ENCODE measurements at places on chromosomes 13 and 19. TPM values are rescaled to one million over a fixed set of nuclear protein-coding genes. Genes with fewer than 3 reads are reported as not detected.

The RAB4B gene
- 33.6 TPM for total RNA-seq

DNA sequence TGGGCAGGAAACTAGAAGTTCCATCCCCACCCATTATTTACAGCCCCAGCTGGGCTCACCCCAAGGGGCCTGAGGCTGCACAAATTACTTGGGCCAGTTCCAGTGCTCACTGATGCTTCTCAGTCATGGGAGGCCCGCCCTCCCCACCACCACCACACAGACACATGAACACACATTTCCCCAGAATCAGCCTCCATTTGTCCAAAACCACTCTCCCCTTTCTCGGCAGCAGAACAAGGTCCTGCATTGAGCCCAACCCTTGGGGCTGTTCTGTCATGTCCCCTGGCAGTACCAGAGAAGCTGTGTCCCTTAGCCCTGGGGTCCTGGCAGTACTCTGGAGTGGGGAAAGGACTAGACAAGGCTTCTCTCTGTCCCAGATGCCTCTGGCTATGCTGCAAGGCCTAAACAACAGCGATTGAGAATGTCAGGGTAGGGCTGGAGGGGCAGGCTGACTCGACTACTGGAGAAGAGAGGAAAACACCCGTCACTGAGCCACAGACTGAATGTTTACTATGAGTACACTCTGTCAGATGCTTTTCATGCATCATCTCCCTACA, 21.8 kb downstream of the SAMD4B start:
- no peak for DNase-seq

DNA sequence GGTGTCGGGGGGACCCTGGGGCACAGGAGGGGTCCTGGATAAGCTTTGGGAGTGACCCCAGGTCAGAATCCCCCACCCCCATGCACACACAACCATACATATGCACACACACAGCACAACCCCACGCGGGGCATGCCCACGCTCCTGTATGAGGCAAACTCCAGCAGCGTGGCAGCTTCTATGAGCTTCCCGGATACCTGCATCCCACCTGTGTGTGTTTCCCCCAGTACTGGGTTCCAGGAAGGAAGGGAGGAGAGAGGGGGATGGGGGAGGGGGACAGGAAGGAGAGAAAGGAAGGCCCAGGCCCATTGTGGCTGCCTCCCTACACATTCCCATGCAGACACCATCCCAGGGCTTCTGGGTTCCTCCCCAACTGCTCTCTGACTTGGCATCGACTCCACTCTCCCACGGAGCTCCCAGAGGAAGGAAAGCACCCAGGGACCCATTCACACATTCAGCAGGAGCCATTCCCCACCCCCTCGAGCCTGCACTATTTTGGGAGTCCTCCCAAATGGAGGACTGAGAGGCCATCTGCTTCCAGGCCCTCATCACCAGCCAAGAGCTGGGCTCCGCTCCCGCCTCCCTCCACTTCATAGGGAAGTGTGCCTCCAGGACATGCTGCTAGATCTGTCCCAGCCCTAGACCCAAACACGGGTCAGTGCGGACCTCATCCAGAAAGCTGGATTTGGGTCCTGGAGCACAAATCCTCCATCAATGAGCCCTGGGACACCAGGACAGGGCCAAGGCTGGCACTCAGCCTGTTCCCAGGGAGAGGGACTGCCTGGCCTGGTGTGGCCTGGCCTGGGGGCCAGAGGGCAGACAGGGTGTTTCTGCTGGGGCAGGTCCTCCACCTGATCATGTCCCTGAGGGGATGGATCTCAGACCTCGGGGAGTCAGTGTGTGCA, 13.2 kb downstream of the PRR36 start:
- DNase-seq = no peak

GRCh38 chr19:37893845-37894575, 12.4 kb downstream of the WDR87 start:
- no peak for DNase-seq

GRCh38 chr19:49565261-49565660, 15.1 kb downstream of the NOSIP start:
- DNase-seq = no peak

All from endothelial cell of umbilical vein (primary cell).